AML-193 (cell line): ENCODE measurements at places on chromosomes 3 and 15.

GRCh38 chr3:128854475-128854874, 24.9 kb upstream of the ACAD9 start:
- peak; percentile 89 for DNase-seq

DNA sequence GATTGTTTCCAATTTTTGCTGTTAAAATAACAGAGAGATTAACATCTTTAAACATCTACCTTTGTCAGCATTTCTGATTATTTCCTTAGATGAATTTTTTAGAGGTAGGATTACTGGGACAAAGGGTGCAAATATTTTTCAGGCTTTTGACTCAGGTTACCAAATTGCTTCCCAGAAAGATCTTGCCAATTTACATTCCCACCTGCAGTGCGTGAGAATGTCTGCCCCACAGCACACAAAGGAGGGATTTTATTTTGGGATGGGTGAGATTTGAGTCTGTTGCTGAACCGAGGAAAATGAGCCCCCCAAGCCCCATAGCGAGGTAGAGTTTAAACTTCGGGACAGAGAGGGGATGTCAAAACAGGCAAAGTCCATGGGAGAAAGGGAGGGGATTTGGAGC, 25.9 kb upstream of the RNU6-1 start:
- no peak for DNase-seq

- no peak for DNase-seq
Measured at GRCh38 chr15:60301024-60301423, 96.8 kb downstream of the ANXA2 start.

DNA sequence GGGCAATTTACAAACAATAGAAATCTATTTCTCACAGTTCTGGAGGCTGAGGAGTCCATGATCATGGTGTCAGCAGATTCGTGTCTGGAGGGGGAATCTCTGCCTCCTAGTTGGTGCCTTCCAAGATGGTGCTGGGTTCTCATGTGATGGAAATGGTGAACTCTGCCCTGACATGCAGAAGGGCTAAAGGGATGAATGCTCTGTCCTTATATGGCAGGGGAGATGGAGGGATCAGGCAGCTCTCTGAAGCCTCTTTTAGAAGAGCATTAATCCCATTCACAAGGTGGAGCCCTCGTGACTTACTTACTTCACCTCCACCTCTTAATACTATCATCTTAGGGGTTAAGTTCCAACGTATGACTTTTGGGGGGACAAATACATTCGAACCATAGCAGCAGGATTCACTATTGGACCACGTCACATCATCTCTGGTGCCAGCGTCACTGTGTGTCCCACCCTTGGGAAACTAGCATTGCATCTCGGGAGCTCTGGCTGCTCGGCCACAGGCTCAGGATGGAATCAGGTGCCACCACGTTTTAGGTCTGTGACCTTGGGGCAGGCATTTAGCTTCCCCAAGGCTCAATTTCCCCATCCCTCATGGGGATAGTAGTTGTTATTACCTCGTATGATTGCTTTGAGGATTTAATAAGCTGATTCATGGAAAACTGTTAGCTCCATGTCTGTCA, 53.0 kb downstream of the SV2B start:
- no peak for DNase-seq

GRCh38 chr3:17195856-17196604, 311.3 kb downstream of the PLCL2 start:
- no peak for DNase-seq

- DNase-seq = peak; percentile 46
Measured at GRCh38 chr3:183591881-183592521, 36.5 kb upstream of the KLHL6 start.

DNA sequence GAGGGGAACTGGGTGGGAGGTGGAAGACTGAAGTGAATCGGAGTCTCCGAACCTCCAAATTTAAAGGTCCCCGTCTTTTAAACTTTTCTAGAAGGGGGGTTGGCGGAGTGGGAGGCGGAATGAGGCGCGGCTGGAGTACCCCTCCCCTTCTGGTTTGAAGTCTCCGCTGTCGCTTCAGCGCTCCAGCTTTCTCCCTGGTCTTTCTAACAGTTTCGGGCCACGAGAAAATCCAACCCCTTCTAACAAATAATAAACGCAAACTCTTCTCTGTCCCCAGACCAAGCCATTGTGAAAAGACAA, 2.5 kb upstream of the MECOM start:
- no peak for DNase-seq

GRCh38 chr15:52289629-52290081, 5.9 kb downstream of the MYO5C start:
- no peak for DNase-seq

DNA sequence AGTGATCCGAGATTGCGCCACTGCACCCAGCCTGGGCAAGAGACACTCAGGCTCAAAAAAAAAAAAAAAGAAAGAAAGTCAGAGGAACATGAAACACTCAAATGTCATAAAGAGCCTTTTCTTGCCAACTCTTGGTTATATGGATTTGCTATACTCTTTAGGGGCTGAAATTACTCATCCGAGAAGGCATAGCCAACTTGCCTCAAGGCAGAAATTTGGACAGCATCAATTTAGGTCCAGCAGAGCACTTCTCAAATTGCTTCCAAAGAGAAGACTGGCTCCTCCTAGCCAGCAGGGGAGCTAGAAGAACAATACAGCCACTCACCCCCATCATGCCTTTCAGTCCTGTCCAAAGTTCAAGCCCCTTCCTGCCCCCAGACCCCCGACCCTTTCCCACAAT, 43.8 kb downstream of the OSBPL10 start:
- no peak for DNase-seq

DNA sequence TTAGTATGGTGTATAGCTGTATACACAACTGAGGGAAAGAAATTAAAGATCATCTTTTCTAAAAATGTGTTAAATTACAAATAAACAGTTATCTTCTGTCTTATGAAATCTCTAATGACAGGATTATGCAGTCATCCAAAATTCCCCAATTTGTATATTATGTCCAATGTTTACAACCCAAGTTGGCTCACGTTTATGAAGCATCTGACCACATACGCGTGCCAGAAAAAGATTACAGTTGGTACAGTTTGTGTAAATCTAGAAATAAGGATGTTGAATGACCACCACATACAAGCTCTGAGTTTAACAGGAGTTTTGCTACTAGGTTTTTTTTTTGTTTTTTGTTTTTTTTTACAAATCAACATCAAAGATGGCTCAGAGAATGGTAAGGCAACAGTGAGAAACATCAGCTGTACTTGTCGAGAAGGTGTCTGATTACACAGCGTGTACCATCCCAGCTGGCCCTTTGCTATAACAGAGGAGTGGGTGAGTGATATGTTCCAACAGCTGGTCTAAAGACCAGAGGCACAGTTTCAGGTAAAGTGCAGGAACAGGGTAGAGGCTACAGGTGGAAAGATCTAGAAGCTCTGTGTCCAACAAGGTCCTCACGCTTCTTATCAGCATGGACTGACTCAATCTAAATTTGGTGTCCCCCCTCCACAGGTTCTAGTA, 47.1 kb downstream of the USF3 start:
- no peak for DNase-seq

GRCh38 chr3:124281453-124282316, 289.8 kb upstream of the ROPN1 start:
- DNase-seq = peak; percentile 5

DNA sequence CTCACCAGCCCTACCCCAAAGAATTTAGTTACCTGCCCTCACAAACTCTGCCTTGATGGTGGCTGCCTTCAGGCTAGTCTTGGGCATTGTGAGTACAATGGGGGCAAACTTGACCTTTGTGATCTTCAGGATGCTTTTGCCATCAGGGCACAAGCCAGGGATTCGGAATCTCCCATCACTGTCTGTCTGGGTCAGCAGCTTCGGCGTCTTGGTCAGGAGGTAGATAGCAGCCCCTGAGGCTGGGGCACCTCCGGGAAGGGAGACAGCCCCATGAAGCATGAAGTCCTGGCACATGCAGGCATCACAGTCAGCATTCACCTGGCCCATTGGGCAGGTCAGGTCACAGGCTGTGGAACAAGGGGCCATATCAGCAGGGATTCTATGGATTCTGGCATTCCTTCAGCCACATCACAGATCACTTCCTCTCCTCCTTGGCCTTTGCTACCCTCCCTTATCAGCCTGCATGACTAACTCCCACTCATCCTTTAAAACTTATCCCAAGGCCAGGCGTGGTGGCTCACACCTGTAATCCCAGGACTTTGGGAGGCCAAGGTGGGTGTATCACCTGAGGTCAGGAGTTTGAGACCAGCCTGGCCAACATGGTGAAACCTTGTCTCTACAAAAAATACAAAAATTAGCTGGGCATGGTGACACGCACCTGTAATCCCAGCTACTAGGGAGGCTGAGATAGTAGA, 6.9 kb downstream of the CILP start:
- DNase-seq = no peak

- no peak for DNase-seq
Measured at GRCh38 chr3:53693451-53693850, 152.8 kb downstream of the CHDH start.

DNA sequence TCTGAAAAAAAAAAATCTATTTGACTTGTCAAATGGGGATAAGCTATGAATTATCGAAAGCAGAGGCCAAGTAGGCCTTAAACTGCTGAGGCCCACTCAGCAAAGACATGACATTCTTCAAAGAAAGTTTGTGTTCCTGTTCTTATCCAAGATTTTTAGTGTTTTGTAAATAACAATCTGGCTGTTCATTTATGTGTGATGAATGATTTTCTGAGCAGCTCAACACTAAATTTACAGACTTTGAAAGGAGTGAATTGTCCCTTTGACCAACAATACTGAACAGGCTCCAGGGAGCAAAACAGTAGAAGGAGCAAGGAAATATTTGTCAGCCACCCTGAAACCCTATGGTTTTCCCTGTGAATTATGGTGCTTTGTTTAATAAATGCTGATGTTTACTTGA, 512.6 kb upstream of the NAALADL2 start:
- no peak for DNase-seq

DNA sequence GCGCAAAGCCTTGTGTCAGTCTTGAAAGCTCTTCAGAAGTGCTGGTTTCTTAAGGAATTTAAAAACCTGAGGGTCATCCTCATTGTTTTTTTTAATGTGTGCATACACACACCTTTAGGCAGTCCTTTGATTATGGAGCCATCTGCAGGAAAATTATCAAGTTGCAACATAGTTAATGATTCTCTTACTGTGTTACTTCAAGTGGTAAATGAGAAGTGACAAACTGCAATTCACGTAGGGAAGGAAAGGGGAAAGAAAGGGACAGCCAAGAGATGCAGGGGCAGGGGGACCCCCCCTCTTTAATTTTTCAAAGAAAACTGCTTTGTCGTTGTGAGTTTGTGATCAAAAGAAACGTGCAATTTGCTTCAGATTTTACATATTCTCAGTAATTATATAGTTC, 162.4 kb upstream of the CGNL1 start:
- peak; percentile 55 for DNase-seq

DNA sequence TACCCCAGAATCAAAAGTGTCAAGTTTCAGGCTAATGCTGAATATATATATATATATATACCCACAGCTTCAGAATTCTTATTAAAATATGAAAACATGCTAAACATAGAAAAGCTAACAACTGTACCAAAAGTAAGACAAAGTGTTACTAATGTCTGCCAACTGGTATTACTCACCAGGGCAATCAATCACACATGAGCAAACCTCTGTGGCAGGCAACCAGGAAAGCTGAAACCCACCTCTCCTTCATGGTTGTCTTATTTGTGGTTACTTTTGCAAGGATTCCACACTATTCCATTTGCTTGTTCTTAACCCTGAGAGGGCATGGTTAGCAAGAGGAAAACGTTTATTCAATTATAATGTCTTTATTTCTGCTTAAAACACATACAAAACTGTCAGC, 512.3 kb upstream of the MDFIC2 start:
- no peak for DNase-seq

DNA sequence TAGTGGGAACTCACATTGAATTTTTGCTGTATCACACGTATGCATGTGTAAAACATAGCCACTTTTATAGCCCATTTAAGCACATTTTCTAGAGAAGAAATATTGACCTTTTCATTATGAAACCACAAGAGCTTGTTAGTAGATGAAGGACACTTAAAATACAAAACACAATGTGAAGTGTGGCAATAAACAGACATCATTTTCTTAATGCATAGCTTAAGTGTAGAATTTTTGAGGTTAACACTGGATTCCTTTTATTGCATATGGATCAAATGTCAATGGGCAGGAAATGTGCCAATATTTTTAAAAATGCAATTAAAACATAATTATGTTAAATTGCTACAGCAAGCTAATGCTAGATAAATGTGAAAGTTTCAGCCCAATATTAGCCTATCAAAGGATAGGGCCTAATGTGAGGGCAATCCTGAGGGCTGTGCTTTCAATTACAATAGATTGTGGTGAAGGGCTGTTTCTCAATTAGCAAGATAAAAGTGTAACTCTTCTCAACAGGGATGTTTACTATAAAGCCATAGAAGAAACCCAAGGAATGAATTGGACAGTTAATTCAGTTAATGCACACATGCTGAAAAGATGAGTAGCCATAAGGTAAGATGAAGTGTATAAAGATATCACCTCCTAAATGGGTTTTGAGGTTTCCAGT, 489.0 kb upstream of the CDIN1 start:
- no peak for DNase-seq

- DNase-seq = no peak
Measured at GRCh38 chr3:179526989-179527391, 35.7 kb upstream of the ACTL6A start.

- no peak for DNase-seq
Measured at GRCh38 chr3:73327052-73327451, 265.6 kb downstream of the EBLN2 start.

DNA sequence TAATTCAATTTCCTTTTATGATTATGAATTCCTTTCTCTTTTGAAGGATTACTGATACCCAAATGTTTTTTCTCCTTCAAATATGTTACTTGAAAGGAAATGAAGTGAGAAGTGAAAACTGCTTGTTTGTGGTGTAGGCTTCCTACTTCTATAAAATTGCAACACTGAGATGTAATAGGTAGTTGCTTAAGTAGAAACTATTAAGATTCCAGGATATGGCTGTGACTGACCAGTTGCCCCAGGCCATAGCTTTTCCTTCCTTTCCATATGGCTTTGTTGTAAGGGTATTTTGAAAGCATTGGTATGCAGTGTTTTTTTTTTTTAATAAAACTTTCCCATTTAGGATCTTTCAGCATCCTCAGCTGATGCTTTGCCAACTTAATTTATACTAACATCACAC, 28.5 kb downstream of the DNAJC13 start:
- peak; percentile 97 for DNase-seq

DNA sequence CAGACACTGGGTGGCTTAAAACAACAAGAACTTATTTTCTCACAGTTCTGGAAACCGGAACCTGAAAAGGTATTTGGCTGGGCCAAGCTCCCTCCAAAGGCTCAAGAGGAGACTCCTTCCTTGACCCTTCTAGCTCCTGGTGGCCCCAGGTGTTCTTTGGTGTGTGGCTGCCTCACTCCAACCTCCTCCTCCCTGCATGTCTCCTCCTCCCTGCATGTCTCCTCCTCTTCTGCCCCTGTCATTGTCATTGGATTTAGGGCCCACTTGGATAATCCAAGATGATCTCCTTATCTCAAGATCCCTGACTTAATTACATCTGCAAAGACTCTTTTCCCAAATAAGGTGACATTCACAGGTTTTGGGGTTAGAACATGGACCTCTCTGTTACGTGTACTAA, 69.8 kb upstream of the MFGE8 start:
- no peak for DNase-seq

DNA sequence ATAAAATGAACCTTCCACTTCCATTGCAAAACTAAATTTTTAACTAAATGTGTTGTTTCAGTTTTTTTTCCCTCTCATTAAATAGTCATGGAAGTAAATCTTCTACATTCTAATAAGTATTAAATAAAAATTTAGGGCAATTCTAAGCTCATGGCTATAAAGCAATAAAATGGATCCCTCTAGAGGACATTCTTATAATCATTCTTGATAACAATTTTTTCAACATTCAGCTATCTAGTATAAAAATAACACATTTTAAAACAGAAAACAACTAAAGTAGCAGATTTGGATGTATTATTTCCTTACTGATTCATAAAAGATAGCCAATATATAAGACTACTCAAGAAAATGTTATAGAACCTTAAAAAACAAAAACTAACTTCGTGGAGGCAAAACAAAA, 393.1 kb downstream of the PLOD2 start:
- no peak for DNase-seq
